ENCODE measurements at places on chromosomes 1 and 21. TPM values are rescaled to one million over a fixed set of nuclear protein-coding genes. Genes with fewer than 3 reads are reported as not detected.

DNA sequence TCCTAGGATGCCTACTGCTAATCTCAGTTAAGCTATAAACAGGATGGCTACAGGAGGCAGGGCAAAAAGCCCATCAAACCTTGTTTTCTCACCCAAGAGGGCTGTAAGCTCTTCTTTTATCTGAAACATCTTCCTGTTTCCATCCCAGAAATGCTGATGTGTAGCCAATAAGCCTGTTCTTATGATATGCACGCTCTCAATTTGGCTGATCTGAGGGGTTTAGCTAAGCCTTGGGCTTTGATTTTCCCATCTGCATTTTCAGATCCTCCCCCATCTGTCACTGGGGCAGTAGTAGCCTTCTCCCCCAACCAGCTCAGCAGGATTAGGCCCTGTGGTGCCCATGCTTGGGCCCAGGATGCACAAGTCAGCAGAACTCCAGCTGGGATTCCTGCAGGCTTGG lies 105.0 kb downstream of the BRINP2 start:
- no peaks in the 10 kb centered on the region for H3K36me3 ChIP-seq
- DNase-seq = no peak
- peaks cover 3% of the 10 kb centered on the region for H3K27me3 ChIP-seq
- H3K4me1 ChIP-seq = no peaks in the 10 kb centered on the region

GRCh38 chr1:7424352-7424890 lies 346.7 kb upstream of the VAMP3 start:
- no peak for DNase-seq
- H3K4me1 ChIP-seq = peaks cover 2% of the 10 kb centered on the region
- H3K27me3 ChIP-seq = peaks cover 16% of the 10 kb centered on the region
- no peaks in the 10 kb centered on the region for H3K36me3 ChIP-seq

Gene HHIPL2
- 0.18 TPM for total RNA-seq

DNA sequence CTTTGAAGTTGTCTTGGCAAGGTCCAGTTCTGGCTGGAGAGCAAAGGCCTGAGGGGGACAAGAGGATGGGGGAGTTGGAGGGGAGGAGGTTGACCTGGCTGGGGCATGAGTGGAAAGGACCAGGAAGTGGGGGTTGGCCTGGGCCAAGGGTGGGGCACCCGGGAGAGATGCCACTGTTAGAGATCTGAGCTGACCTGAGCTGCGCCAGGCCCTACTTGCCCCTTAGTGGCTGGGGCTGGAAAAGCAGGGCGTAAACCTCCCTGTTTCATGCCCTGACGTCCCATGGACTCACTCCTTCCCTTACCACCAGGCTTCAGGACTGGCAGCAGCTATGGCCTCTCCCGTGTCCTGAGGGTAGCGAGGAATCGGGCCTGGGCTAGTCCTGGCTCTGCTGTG lies 16.9 kb downstream of the FAAH start:
- no peak overlapping the region for H3K27ac ChIP-seq
- H3K36me3 ChIP-seq = no peaks in the 10 kb centered on the region
- H3K4me3 ChIP-seq = no peak overlapping the region
- no peaks in the 10 kb centered on the region for H3K27me3 ChIP-seq
- DNase-seq = no peak

DNA sequence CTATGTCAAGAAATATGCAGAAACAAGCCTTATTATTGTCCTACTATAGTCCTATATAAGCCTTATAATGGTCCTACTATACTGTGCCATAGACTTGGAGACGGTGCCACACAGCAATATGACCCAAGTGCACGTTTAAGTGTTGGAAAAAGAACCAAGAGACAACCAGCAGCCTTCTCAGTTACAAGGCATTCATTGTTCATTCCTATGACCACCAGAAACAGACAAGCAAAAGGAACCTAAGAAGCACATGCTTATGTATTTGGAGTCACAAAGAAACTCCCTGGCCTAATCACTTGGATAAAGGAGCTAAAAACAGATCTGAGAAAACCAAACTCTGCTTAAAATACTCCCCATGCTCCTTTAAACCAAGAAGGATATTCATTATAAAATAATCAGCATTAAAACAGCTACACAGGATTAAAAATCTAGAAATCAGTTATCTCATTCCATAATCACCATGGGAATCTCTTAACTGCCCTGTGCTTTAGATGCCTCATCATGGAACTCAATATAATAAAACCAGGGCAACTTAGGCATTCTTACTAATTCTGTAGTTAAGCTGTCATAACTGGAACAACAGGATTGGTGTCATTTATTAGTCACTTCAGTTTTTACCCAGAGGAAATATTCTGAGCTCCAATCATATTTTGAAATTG lies 7.0 kb downstream of the COLGALT2 start:
- H3K4me1 ChIP-seq = no peaks in the 10 kb centered on the region
- H3K36me3 ChIP-seq = no peaks in the 10 kb centered on the region
- DNase-seq = no peak
- H3K27ac ChIP-seq = no peak overlapping the region
